ENCODE measurements at places on chromosomes 7 and 10. TPM values are rescaled to one million over a fixed set of nuclear protein-coding genes. Genes with fewer than 3 reads are reported as not detected.

TMEM236 gene
- 0.19 TPM for polyA plus RNA-seq

CREB5 gene
- 7.7 TPM for polyA plus RNA-seq

CALHM1 gene
- 0.08 TPM for polyA plus RNA-seq

NEUROG3 gene
- not detected for polyA plus RNA-seq

ARHGAP22 gene
- polyA plus RNA-seq, result 1.7 TPM

HEPACAM2 gene
- polyA plus RNA-seq, result 6.8 TPM

SMNDC1 gene
- polyA plus RNA-seq, result 48.0 TPM

LEP gene
- polyA plus RNA-seq, result 0.34 TPM

AUTS2 gene
- polyA plus RNA-seq, result 66.2 TPM

CLCN1 gene
- polyA plus RNA-seq, result 0.08 TPM

CYP17A1 gene
- 2.6 TPM for polyA plus RNA-seq

DNA sequence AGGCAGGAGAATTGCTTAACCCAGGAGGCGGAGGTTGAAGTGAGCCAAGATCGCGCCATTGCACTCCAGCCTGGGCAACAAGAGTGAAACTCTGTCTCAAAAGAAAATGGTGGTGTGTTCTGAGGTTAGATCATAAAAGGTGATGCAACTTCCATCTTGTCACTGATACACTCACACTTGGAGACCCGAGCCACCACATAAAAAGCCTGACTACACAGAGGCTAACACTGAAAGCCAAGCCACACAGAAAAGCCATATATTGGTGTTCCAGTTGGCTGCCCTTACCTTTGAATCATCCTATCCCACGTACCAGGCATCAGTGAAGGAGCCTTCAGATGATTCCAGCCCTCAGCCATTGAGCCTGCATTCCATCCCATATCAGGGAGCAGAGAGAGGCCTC lies 4.0 kb downstream of the MORN4 start:
- DNase-seq, result no peak

DNA sequence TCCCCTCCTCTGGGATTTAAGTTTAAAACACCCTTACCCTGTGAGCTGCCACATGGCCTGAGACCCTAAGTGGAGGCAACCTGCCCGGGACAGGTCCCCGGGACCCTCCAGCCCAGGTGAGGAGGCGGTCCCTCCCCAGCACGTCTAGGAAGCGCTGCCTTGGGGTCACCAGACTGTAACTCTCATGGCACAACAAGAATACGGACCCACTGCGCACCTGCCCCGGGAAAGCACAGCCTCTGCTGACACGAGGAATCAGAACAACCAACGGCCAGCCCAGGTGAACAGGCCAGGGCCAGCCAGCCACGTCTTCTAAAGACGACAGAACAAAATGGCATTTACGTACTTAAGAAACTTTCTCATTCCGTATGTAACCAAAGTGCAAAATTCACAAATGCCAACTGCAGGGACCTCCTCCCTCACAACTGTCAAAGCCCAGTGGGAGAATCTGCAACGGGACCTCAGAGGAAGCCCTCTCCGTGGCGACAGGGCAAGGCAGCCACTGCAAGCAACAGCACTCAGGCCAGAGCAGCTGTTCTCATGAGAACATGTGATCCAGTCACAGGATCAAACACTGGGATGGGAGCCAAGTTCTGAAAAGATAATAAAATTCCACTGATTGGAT lies 208.4 kb downstream of the DIP2C start:
- DNase-seq, result no peak

DNA sequence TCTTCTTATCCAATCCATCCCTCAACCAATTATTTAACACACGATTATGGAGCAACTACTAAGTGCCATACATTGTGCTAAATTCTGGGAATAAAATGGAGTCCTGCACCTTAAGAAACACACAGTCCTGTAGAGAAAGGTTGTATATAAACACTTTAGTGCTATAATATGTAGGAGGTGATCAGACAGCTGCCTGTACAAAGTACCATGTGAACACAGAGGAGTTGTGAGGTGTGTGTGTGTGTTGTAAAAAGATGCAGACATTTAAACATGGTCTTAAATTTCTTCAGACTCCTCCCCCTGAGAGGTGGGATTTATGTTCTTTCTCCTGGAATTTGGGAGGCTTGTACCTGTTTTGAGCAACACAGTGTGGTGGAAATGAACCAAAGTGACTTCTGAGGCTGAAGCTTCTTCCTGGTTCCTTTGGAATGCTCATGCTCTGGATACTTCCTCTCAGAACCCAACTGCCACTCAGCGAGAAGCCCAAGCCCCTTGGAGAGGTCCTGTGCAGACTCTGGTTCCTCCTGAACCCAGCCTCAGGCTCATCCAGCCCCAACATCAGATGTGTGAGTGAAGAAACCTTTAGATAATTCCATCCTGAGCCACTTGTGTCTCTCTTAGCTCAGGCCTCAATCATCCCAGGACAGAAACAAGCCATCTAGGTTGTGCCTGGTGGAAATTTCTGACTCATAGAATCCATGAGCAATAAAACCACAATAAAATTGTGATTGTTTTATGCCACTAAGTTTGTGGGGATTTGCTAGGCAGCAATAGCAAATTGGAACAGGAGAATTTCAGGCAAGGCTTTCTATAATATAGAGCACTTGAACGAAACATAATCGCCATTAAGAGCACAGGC lies 161.2 kb upstream of the FAM3C start:
- no peak for DNase-seq

- no peak for DNase-seq
Measured at GRCh38 chr10:102675666-102676533, 31.6 kb downstream of the TRIM8 start.

DNA sequence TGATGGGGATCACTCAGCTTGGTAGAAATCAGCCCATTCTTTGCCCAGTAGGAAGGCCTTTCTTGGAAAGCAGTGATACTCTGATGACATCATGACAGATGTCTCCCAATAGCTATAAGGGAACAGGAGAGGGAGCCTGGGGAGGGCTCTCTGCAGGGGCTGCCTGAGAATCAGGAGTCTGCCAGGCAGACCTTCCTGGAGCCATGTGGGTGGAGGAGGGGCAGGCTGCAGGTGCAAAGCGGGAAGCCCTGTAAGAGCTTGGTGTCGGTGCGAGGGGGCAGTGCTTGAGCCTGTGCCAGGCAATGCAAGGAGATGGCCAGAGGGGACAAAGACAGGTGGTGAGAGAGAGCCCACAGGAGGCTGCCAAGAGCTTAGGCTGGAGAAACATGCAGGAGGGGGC lies 5.0 kb upstream of the TNS3 start:
- DNase-seq, result no peak

- no peak for DNase-seq
Measured at GRCh38 chr7:92622685-92623084, 32.5 kb upstream of the FAM133B start.

DNA sequence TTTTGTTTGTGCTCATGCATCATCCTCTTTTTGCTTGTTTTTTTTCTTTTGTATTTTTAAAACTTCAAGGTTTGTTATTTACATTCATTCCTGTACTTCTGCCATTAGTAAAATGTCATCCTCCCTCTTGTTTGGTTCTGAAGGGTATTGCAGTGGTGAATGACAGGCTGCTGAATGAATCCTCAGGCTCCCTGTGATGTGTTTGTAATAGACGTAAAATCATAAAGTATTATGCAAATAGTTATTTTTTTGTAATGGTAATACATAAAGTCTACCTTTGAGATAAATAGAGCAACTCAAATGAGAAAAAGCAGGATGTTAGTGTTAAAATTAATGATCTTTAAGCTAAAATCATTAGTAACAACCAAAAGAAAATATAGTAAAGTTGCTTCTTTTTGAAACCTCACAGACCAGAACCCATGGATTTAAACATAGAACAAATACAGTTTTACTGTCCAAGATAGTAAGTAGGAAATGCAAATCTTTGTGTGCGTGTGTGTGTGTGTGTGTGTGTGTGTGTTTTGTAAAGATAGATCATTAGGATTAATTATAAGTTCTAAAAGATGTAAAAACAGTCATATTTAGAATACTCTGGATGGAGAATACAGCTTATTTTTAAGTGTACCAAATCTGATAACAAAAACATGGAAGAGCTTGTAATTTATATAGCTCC lies 4.5 kb downstream of the GLCCI1 start:
- DNase-seq, result no peak

- DNase-seq, result no peak
Measured at GRCh38 chr10:37854626-37855025, 2.8 kb downstream of the ZNF248 start.

DNA sequence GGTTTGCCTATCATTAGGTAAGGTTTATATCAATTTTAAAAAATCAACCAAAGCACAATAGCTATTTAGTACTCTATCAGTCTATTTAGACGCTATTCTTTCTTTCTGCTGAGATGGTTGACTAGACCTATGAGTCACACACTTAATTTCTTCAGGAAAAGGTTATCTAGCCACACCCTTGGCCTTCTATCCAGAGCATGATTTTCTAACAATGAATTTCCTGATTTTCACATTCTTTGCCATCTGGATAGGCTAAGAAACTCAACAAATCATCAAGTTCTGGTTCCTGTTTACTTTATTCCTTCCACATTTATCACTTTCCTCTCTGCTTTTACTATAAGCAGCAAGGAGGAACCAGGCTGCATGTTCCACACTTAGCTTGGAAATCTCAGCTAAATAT lies 8.1 kb downstream of the PRPS1L1 start:
- no peak for DNase-seq

DNA sequence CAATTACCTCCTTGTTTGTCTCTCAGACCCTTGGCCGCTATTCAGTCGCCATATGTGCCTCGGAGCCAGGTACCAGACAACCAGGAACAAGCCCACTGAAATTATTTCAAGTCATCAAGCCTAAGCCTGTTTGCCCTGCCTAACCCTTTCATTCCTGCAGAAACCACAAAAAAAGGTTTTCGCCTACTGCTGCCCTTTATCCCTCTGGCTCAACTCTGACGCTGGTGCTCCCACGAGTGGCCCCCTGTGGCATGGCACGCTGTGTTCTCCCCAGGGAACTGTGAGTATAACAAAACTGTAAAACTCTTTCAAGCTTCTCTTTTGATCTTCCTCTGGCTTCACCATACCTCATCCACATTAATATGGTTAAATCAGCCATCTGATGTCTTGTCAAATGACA lies 215.7 kb upstream of the CDC14C start:
- DNase-seq, result no peak

DNA sequence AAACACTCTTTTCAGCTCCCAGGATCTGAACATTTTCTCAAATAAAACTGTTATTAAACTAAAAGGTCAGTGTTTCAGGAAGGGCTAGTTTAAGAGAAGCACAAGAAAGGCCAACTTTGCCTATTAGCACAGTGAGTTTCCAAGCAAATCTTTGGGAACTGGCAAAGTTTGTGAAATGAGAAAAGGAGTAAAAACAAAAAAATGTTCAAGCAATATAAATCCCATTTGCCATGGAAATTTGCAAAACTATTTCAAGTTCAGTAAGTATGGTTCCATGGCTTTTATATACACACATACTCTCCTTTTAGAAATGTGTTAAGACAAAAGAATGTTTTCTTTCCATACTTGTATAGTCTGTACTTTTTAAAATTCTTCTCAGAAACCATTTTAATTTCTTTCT lies 51.5 kb downstream of the CHCHD3 start:
- DNase-seq, result no peak

- no peak for DNase-seq
Measured at GRCh38 chr7:126398851-126399529, 853.8 kb downstream of the GRM8 start.

DNA sequence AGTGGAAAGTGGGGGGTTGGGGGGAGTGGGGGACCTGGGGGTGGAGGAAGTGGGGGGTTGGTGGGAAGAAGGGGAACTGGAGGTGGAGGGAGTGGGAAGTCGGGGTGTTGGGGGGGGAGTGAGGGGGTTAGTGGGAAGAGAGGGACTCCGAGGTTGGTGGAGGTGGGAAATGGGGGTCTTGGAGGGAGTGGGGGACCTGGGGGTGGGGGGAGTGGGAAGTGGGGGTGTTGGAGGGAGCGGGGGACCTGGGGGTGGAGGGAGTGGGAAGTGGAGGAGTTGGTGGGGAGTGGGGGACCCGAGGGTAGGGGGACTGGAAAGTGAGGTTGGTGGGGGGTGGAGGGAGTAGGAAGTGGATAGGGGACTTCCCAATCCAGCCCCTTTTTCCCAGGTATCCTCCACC lies 906 bp upstream of the MMD2 start:
- no peak for DNase-seq

GRCh38 chr10:78659598-78659967 lies 409.2 kb upstream of the ZMIZ1 start:
- DNase-seq, result no peak

GRCh38 chr7:133001727-133002126 lies 80.2 kb downstream of the CHCHD3 start:
- no peak for DNase-seq

DNA sequence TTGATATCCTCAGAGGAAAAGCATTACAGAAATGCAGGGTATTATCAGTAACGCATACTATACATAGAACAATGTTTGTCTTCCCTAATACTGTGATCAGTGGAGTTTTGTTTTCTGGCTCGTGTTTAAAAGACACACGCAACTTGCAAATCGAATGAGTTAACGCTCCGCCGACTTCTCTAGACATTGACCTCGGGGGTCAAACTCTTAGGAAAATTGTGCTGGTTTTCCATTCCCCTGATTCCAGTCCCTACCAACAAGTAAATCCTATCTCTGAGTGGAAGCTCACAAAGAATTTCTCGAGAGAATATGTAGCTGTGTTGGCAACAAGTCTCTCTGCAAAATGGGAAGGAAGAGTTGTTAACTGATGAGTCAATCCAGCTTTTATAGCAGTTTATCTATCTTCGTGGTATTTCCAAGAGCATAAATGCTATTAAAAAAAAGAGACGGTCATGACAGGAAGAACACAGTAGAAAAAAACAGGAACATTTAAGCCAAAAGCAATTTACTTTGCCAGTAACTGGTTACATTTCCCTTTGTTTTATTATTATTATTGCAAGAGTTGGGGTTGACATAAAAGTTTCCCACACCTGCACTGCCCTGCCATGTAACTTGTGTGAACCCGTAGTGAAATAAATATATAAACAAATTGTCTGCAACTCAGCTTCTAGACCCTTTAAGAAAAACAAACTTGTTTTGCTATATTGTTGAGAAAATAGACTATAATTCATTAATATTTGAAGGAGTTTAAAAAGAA lies 144.4 kb downstream of the ARID5B start:
- no peak for DNase-seq

DNA sequence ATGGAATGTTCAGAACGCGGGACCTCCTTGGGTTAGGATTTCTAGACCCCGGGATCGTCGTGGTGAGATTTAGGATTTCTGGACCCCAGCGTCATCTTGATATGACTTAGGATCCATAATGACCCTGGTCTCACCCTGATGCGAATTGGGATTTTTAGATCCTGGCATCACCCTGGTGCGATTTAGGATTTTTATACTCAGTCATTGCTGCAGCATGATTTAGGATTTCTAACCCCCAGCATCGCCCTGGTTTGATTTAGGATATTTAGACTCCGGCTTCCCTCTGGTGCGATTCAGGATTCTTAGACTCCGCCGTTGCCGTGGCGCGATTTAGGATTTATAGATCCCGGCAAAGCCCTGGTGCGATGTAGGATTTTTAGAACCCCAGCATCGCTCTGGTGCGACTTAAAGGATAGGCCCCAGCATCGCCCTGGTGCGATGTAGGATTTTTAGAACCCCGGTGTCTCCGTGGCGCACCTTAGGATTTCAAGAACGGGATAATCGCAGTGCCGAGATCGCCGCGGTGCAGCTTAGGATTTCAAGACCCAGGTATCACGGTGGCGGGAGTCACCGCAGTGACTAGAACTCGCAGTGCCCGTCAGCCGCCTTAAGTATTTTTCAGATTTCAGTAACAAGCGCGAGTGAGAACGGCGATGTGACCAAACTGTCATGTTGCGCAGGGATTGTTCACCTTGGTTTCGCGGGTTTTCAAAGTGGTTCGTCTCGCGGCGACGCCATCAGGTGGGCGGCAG lies 814 bp downstream of the MEST start:
- DNase-seq, result no peak

GRCh38 chr7:37234334-37234733 lies 214.3 kb downstream of the ELMO1 start:
- no peak for DNase-seq

Data from right renal cortex interstitium (tissue), 3 donors.